ENCODE measurements at places on chromosomes 7 and 10.

DNA sequence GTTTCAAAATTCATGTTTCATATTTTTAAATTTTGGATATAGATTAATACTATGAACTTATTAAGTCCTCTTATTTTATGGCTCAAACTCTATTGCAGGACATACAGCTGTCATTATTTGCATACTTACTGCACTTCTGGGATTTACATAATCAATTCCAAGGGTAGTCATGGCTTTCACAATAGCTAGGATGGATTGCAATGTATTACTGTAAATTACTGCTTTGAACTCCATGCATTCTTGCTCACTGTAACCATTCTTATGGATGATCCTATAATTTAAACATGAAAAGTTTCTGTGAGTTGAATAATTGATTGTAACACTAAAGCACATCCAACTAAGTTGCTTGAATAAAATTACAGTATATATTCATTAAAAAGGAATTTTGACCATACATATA, 23.5 kb downstream of the GNAT3 start:
- no peak for DNase-seq

GRCh38 chr7:2261611-2262010, 19.6 kb downstream of the NUDT1 start:
- DNase-seq, result no peak

DNA sequence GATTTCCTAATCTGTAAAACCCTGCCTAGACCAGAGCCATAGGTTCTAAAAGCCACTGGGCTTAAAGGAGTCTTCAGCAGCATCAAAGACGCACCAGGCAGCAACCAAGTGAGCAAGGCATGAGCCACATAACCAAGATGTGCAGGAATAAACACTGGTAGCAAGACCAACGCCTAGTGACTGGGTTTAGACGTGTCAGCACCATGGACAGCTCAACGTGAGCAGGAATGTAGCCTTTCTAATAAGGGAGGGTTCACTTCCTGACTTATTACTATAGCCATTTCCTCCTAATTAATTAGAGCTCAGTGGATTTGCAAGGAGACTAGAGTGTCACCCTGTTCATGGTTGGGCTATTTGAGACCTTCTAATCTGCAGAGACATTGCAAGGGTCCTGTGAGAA, 223.7 kb downstream of the LHFPL3 start:
- DNase-seq, result peak; percentile 37

DNA sequence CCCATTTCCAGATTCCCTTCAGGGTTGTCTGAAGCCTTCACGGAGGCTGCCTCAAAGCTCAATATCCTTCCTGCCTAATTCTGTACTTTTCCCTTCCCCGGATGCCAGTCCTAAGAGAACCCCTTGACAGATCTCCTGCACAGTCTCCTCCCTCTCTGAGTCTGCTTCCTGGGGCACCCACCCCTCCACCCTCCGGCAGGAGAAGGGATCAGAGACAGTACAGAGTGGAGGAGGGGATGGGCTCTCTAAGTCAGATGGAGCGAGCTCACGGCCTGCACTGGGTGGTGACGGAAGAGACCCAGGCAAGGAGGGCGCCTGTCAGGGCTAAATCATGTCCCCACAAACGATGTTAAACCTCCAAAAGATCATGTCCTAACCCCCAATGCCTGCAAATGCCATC, 48.0 kb upstream of the CARD11 start:
- no peak for DNase-seq

DNA sequence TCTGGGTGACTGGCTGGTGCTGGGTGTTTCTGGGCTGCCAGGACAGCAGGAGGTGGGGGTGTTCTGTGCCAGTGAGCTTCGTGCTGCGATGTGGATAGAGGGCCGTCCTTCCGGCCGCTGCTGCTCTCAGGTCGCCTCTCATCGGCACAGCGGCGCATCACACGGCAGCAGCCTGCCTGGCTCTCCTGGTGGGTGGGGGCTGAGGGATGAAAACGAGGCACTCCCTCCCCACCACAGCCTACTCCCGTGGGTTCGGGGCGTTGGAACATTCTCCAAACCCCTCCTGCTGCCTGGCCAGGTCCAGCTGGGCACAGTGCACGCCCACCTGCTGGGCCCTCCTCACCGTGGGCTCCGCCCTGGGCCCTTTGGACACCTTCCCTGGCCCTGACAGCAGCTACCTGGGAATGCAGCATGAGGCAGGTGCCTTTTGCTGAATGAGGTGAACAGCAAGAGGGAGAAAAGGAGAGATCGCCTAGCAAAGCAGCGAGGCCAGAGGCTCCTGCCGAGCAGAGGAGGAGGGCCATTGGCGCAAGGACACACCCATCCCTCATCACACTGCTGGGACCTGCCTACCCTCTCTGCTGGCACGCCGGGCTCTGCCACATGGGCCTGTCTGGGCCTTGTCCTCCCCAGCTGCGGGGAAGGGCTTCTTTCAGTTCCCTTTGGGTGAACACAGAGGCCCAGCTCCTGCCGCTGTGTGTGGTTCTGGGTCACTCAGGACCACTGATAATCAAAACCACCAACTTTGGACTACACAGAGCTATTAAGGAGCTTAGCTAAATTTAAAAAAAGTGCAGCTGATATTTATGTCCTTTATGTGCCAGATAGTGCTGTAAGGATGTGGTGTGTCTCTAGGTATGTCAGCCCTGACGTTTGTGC, 33.4 kb downstream of the INPP5A start:
- no peak for DNase-seq

GRCh38 chr10:91540733-91541132, 92.1 kb downstream of the PPP1R3C start:
- no peak for DNase-seq
